ENCODE measurements at places on chromosomes 16 and 17.

GRCh38 chr17:42313773-42314566 lies 25.7 kb downstream of the STAT5A start:
- DNase-seq = peak; percentile 72

DNA sequence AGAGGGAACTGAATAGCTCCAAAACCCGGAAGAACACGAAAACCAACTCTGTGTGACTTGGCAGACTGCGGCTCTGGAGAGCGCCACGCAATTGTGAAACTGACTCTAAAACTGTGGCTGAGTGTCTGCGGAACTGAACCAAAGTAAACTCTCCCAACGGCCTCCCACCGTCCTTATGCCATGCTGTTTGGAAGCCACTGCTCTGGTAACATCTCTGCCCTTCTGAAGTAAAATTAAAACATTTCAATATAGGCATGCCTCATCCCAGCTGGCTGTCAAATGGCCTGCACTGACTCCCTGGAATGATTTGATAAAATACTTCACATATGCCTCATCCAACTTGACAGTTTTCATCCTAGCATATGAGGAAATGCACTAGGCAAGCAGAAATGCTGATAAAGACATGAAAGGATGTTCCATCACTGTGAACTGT lies 70.2 kb downstream of the PARN start:
- no peak for DNase-seq

DNA sequence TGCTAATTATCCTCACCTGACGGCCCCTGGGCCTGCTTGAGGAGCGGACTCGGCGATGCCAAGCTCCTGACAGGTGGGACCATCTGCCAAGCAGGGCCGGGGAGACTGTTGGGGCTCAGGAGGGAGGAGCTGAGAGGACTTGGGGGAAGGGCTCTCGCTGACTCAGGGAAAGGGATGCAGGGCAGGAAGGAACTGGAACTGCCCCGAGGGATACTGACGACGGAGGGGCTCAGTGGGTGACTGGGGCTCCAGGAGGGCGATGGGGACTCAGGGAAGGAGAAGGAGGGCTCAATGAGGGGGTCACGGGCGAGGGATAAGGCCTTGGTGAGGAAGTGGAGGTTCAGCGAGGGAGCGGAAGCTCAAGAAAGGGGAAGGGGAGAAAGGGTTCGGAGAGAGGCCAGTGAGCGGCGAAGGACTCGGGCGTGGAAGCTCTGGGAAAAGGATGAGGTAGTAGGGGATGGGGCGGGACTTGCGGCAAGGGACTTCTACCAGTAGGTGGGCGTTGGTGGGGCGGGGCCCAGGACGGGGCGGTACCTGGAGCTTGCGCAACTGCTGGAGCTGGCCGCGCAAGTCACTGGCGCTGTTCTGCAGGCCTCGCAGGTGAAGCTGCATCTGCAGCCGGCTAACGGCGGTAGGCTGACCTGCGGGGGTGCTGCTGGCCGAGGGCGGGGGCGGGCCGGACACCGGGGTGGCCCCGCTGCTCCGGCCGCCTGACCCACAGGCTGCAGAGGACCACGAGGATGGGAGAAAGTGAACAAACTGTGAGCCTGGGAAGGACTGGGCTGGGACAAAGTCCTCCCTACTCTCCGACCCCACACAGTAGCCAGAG lies 46.5 kb downstream of the SRCIN1 start:
- peak; percentile 97 for DNase-seq

DNA sequence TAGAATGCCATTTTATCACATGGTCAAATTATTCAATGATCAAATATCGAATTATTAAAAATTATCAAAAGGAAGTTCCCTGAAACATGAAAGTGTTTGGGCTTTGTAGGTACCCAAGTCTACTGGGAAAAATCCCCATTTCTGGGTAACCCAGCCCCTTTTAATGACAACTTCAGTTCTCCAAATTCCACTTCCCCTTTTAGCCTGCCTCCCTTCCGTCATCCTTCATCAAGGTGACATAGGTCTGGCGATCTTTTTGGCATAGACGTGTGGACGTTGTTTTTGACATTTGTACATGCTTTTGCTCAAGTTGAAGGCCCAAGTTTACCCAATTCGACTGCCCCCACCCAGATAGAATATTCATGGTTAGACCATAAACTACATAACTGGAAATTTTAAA lies 660.9 kb downstream of the MAF start:
- no peak for DNase-seq

DNA sequence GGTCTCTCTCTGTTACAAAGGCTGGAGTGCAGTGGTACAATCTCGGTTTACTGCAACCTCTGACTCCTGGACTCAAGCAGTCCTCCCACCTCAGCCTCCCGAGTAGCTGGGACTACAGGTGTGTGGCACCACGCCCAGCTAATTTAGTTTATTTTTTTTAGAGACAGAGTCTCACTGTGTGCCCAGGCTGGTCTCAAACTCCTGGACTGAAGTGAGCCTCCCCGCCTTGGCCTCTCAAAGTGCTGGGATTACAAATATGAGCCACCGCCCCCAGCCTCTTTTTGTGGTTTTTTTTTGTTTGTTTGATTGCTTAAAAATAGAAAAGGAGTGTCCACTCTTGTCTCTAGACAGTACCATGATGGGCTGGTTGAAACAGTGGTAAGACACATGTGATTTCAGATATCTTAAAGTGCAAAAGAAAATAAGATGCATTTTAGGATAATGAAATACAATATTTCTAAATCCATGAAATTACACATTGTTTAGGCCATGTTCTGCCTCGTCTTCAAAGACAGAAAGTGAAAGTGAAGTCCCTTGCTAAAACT lies 27.4 kb downstream of the KIAA0513 start:
- no peak for DNase-seq

GRCh38 chr17:27623614-27624013 lies 7.4 kb upstream of the LGALS9 start:
- no peak for DNase-seq

- no peak for DNase-seq
Measured at GRCh38 chr17:5555254-5555653, 29.1 kb downstream of the NLRP1 start.
